Smooth muscle cell of trachea (primary cell): ENCODE measurements at places on chromosomes 16 and 17. TPM values are rescaled to one million over a fixed set of nuclear protein-coding genes. Genes with fewer than 3 reads are reported as not detected.

The SYT17 gene
- total RNA-seq, result 0.29 and 0.66 TPM in 2 replicates

The SEC14L5 gene
- total RNA-seq, result 0.44 and 2.0 TPM in 2 replicates

The PSMB10 gene
- 56.1 and 69.8 TPM in 2 replicates for total RNA-seq

The NGFR gene
- 0.44 and 3.3 TPM in 2 replicates for total RNA-seq

The IRF8 gene
- not detected in 2 replicates for total RNA-seq

The CCDC40 gene
- total RNA-seq, result 2.0 and 4.5 TPM in 2 replicates

The AURKB gene
- total RNA-seq, result 1.7 and 30.4 TPM in 2 replicates

The CES2 gene
- total RNA-seq, result 26.3 and 56.6 TPM in 2 replicates

The SGCA gene
- 0.73 and 3.3 TPM in 2 replicates for total RNA-seq

The C17orf75 gene
- total RNA-seq, result 12.6 and 21.8 TPM in 2 replicates

The USP7 gene
- total RNA-seq, result 48.8 and 56.4 TPM in 2 replicates

The PTGES3L gene
- total RNA-seq, result 1.2 TPM in 1 of 2 replicates, not detected in the other

The TVP23B gene
- total RNA-seq, result 61.9 and 79.6 TPM in 2 replicates

The PSMB3 gene
- 124 and 348 TPM in 2 replicates for total RNA-seq

The KRTAP9-8 gene
- not detected in 2 replicates for total RNA-seq

The GIT1 gene
- total RNA-seq, result 23.0 and 31.9 TPM in 2 replicates

The SAMD14 gene
- total RNA-seq, result 0.87 and 2.2 TPM in 2 replicates

The SMIM5 gene
- 0.29 TPM in 1 of 2 replicates, not detected in the other for total RNA-seq

The KCNJ16 gene
- under 0.01 TPM in 1 of 2 replicates, not detected in the other for total RNA-seq

The ACE gene
- 7.9 and 20.5 TPM in 2 replicates for total RNA-seq

The SPNS2 gene
- 0.17 and 1.0 TPM in 2 replicates for total RNA-seq

The CSH2 gene
- not detected in 2 replicates for total RNA-seq

The SSTR5 gene
- total RNA-seq, result not detected in 2 replicates

The ZNF646 gene
- total RNA-seq, result 13.5 and 22.7 TPM in 2 replicates

The ABCC6 gene
- 1.0 and 2.3 TPM in 2 replicates for total RNA-seq

The MYH2 gene
- under 0.01 TPM in 1 of 2 replicates, not detected in the other for total RNA-seq

The NOS2 gene
- total RNA-seq, result not detected in 2 replicates

The EPOP gene
- 0.44 and 0.99 TPM in 2 replicates for total RNA-seq

The CTF1 gene
- 3.3 and 6.1 TPM in 2 replicates for total RNA-seq

The IRX3 gene
- under 0.01 and 0.17 TPM in 2 replicates for total RNA-seq

The HOXB7 gene
- total RNA-seq, result 1.7 and 2.0 TPM in 2 replicates

The ZNF688 gene
- 13.2 and 13.6 TPM in 2 replicates for total RNA-seq

The SLC47A1 gene
- total RNA-seq, result 0.15 and 0.50 TPM in 2 replicates
